Naive B cell (primary cell): ENCODE measurements at places on chromosomes 2 and 18.

GRCh38 chr2:237412646-237412987, 1.3 kb downstream of the COL6A3 start:
- no peak overlapping the region for H3K4me3 ChIP-seq
- H3K4me1 ChIP-seq, result no peaks in the 10 kb centered on the region
- DNase-seq, result no peak
- H3K27ac ChIP-seq, result no peak overlapping the region
- H3K27me3 ChIP-seq, result peaks cover 56% of the 10 kb centered on the region

GRCh38 chr2:25537526-25537925, 135.9 kb downstream of the DTNB start:
- no peak overlapping the region for H3K4me3 ChIP-seq
- H3K27me3 ChIP-seq, result no peaks in the 10 kb centered on the region
- H3K27ac ChIP-seq, result no peak overlapping the region
- H3K4me1 ChIP-seq, result no peaks in the 10 kb centered on the region
- no peak for DNase-seq

DNA sequence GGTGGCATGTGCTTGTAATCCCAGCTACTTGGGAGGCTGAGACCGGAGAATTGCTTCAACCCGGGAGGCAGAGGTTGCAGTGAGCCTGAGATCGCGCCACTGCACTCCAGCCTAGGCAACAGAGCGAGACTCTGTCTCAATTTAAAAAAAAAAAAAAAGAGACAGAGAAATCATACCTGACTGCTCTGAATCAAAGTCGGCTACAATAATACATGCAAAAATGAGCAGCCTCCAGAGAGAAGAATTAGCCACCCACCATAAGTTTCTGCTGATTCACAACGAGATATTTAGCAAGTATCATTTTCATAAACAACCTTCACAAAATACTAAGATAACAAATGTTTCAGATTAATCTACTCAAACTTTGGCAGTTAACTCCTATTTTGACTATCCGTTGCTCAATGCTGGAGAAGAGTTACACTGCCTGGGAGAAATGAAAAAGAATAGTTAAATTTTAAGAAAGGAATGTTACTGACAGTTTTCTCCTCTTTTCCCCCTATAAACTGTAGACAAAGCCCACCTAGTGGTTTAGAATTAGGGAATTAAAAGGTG, 1.5 kb downstream of the OSBPL1A start:
- no peak for DNase-seq
- H3K27me3 ChIP-seq, result no peaks in the 10 kb centered on the region
- peaks cover 5% of the 10 kb centered on the region for H3K4me1 ChIP-seq

DNA sequence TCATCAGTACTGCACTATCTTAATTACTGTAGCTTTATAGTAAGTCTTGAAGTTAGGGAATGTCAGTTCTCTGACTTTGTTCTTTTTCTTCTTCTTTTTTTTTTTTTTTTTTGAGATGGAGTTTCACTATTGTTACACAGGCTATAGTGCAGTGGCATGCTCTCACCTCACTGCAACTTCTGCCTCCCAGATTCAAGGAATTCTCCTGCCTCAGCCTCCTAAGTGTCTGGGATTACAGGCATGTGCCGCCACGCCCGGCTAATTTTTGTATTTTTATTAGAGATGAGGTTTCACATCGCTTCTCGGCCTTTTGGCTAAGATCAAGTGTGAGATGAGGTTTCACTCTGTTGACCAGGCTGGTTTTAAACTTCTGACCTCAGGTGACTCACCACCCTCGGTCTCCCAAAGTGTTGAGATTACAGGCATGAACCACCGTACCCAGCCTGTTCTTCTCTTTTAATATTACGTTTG, 41.9 kb upstream of the TANC1 start:
- H3K4me3 ChIP-seq, result no peak overlapping the region
- peaks cover 4% of the 10 kb centered on the region for H3K27me3 ChIP-seq
- DNase-seq, result no peak
- H3K4me1 ChIP-seq, result no peaks in the 10 kb centered on the region
- peak overlapping the region; percentile 37 for H3K27ac ChIP-seq

DNA sequence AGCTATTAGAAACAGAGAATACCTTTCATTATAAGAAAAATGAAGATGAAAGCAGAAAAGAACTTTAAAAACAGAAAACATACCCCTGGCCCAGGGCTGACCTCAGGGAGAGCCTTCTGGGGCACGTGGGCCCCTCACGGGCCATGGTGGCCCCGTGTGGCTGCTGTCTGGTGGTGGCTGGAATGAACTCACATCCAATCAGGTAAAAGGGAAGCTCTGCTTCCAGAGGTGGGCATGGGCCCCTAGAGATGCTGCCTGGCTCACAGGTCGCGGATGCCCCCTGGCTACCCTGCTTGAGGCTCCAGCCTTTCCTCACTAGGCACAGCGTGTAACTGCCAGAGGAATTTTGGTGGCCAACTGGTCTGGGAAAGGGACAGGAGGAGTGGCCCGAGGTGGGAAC, 16.6 kb downstream of the SNORC start:
- no peak overlapping the region for H3K27ac ChIP-seq
- no peak for DNase-seq
- peaks cover 31% of the 10 kb centered on the region for H3K27me3 ChIP-seq
- peaks cover 8% of the 10 kb centered on the region for H3K4me1 ChIP-seq
- no peak overlapping the region for H3K4me3 ChIP-seq
